ENCODE measurements at places on chromosomes 12 and 14.

DNA sequence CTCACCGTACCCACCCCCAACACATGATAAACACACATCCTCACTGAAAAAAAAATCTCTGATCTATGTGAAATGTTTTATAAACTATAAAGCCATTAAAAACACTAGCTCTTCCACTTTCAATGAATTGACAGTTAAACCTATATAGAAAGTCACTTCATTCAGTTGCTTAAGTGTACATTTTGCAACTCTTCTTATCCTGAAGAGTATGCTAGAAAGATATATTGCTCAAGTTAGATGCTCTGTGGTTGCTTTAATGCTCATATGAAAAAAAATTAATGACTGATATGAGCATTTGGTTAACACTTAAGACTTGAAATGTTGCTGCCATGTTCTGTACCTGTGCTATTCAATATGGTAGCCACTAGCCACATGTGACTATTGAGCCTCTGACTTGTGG lies 21.0 kb upstream of the MIA2 start:
- DNase-seq, result no peak

GRCh38 chr12:62957233-62957953 lies 22.4 kb upstream of the PPM1H start:
- peak; percentile 91 for DNase-seq

GRCh38 chr12:116712458-116713303 lies 25.2 kb downstream of the SPRING1 start:
- no peak for DNase-seq

GRCh38 chr12:43306066-43306465 lies 245.9 kb downstream of the ADAMTS20 start:
- DNase-seq, result no peak

DNA sequence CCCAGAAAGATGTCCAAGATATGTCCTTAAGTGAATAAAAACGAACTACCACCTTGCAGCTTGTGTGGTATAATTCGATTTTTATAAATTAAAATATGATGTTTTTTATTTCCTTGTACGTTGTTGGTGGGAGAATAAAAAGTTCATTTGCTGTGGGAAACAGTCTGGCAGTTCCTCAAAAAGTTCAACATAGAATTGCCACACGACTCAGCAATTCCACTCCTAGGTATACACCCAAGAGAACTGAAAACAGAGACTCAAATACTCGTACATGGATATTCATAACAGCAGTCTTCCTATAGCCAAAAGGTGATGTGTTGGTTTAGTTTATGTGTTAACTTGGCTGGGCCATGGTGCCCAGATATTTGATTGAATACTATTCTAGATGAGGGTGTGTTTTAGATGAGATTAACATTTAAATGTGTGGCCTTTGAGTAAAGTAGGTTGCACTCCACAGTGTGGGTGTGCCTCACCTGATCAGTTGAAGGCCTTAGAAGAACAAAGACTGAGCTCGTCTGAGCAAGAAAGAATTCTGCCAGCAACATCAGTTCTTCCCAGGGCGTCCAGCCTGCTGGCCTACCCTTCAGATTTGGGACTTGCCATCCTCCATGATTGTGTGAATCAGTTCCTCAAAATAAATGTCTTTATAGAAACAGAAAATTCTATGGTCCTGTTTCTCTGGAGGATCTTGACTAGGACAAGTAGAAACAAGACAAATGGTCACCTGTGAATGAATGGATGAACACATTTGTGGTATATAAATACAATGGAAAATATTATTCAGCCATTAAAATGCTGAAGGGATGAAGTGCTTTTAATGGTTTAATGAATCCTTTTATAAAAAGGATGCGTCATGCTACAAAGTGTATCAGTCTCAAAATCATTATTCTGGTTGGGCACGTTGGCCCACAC lies 5.1 kb upstream of the DENR start:
- DNase-seq, result no peak

- DNase-seq, result no peak
These were observed 75.2 kb downstream of the FIGNL2 start for GRCh38 chr12:51773145-51773869.

All from HAP-1 (cell line).